Midbrain (tissue), 1 donor: ENCODE measurements at places on chromosomes 12 and 14.

- no peak for DNase-seq
Observed at GRCh38 chr12:29543036-29543435, 45.5 kb upstream of the OVCH1 start.

DNA sequence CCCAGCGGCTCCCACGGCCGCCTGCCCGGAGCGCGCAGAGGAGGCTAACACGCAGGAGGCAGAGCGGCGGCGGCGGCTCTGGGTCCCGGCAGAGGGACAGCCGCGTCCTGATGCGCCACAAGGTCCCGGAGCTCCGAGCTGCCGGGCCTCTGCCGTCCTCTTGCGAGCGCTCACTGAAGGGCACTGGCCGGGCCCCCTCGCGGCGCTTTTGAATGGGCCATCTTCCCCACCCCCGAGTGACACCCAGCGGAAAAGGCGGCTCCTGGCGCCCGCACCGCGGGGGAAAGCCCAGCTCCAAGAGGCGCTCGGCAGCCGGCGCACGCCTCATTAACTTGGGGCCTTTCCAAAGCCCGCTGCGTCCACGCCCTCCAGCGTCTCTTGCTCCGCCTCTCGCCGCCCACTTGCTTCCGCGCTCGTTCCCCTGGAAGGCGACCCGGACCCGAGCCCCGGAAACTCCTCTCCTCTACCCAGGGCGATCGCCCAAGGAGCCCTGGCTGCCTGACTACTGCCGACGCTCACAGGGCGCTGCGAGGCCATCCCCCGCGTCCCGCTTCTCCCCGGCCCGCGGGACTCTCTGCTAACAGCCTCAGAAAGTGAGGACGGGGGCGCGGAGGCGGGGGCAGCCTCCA, at the start of gene PHLDA1:
Gene PHLDA1 (minus strand): TSS at position 363 of the 629 bp plus-strand sequence.
- DNase-seq, result peak; percentile 94

- DNase-seq, result no peak
Observed at GRCh38 chr14:96752125-96752524, 45.1 kb upstream of the VRK1 start.

DNA sequence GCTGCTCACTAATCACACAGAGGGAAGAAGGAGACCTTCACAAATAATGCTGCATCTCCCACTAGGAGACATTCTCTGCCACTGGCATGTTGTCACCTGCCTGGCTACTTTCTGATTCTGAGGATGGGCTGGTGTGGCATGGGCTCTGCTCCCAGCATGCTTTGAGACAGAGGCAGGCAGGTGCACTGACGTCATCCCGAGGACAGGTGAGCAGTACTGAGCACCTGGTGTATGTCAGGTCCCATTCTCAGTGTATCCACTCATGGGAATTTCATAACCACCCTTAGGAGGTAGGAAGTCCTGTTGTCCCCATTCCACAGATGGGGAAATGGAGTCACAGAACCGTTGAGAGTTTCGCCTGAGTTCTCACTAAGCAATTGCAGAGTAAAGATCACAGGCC, 597.9 kb downstream of the VRK1 start:
- no peak for DNase-seq

- no peak for DNase-seq
Observed at GRCh38 chr12:26496170-26496569, 300.8 kb downstream of the SSPN start.

- DNase-seq, result no peak
Observed at GRCh38 chr12:1797011-1797901, 23.1 kb upstream of the LRTM2 start.

GRCh38 chr14:61326146-61326545, 4.8 kb downstream of the PRKCH start:
- no peak for DNase-seq

GRCh38 chr14:79724934-79725717, 486.2 kb downstream of the DIO2 start:
- DNase-seq, result no peak

- DNase-seq, result no peak
Observed at GRCh38 chr14:96827290-96827689, 30.1 kb downstream of the VRK1 start.

DNA sequence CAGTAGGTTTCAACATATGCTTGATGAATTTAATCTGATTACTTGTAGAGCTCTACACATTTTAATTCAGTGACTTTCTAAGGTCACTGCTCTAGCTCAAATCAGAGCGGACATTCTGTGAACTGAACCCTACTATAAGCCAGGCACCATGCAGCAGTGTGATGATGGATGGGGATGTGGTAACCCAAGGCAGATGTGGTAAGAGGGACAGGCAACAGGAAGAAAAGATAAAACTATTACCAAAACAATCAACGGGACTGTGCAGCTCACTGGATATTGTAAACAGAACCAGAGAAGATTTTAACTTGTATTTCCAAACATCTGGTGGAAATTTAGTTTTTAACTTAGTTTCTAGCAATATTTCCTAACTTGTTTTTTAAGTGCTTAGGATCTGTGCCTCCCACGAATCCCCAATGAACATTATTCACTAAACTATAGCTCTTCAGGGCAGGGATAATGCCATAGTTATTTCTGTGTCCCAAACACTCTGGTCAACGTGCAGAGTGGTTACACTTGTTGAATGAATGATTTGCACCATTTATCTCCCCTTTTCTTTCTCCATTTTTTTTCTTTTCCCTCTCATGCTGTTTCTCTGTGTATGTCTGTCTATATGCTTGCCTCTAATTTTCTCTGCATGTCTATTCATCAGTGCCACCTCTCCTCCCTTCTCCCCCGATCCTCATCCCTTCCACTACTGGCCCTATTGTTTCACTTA, 3.0 kb downstream of the ERO1A start:
- DNase-seq, result no peak

- DNase-seq, result no peak
Observed at GRCh38 chr14:50523271-50524041, 8.9 kb downstream of the MAP4K5 start.

DNA sequence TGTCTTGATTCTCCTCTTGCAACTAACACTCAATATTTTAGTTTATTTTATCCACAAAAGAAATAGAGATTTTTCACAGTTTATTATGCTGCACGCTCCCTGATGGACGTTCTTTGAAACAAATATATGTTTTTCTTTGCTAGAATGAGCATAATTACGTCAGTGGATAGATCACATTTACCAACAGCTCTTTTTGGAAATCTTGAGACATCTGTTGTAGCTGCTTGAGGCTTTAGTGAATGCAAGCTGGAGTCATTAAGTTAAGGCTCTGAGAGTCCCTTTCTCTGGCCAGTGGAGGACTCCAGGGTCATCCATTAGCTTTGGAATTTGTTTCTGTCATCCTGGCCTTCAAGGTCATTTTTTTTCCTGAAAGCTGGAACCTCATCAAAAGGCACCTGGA, 405.6 kb upstream of the TMEM132C start:
- DNase-seq, result no peak

DNA sequence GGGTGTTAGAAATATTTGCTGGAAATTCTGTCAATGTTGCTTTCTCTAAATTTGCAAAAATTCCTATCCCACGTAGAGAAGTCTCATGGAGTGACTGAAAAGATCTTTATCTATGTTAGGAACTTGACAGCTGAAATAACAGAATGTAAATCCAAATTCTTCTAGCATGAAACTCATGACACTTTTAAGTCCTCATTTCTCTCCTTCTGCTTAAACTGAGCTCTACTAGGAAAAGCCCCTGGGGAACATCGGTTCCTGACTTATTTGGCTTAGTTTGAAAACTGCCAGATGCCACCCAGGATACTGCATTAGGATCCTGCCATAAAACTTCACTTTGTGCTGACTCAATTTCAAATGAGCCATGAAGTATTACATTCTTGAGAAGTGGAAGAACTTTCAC, 426.0 kb downstream of the GALC start:
- no peak for DNase-seq

DNA sequence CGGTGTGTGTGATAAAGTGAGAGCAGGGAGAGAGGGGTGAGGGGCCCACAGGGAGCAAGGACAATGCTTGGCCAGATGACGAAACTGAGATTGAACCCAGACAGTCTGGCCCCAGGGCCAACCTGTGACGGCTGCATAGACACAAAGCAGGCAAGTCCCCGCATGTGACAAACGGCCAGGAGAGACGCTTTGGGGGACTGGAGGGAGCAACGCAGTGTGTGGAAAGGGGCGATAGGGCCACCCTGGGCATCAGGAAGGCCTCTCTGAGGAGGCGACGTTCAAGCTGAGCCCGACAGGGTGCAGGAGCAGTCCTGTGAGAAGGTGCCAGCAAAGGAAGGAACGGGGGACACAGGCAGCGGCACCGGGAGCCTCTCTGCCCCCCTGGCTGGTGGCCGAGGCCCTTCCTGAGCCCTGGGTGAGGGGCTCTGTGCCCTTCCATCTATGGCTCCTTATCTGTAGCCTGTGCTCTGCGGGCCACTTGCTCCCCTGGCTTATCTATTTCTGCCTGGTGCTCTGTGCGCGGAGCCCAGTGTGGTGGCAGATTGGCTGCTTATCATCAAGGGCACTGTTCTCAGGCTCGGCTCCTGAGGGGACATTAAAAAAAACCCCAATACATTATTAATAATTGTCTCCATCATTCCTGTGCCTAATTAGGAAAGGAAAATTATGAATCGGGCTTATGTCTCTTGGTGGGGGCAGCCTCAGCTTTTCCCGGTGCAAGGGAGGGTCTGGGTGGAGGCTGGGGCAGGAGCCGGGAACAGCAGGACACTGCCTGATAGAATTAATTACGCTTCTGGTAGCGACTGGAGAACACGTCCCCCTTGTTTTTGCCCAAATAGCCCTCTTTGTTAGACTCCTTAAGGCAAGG, 39.8 kb downstream of the PRIMA1 start:
- DNase-seq, result no peak

DNA sequence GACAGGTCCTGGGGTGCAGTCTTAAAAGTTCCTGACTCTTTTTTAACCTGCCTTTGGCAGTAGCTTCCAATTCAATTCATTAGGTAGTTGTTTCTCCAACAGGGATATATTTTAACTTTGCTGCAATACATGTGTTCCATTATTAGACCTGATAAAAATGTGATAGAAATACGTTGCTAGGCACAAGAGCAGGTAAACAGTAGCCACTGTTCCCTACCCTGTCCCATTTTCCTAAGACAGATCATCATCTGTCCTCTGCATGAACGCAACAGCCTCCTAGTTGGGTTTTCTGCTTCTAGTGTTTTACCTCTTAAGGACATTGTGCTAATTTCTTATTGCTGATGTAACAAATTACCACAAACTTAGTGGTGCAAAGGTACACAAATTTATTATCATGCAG, 156.8 kb downstream of the SNAPC1 start:
- DNase-seq, result no peak

DNA sequence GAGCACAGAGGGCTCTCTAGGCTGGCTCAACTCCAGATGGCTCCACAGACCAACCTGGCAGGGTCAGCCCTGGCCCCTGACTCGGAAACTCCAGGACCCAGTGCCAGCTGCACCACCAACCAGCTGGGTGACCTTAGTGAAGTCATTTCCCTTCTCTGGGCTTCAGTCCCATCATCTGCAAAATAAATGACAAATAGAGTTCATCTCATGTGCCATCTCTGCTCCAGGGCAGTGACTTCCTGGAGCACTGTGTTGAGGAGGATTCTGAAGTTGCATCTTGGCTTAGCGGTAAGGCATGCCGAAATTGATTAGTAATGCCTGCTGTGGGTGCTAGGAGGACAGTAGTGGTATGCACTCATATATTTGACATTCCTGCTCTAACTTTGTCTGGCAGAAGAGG, 31.5 kb downstream of the DTX1 start:
- DNase-seq, result no peak

DNA sequence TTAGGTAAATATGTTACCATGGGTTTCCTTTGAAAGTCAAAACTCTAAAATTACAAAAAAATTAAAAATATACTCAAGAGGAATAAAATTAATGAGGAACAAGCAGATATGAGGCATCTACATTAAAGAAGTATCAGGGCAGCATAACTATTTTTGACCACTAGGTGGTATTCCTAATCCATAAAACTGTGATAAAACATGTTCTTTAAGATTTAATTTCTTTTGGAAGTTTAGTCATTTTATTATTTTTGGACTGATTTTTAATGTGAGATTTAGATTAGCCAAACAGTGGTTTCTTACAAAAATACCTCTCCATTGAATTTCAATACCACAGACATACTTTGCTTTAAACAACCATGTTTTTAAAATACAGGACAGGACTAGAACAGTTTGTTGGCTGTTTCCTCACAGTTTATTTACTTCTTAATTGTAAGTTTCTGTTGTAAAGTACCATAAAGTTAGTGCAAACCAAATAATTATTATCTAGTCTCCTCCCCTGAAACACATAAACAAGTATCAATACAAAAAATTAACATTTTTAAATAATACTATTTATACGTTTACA, 49.8 kb downstream of the NTS start:
- peak; percentile 2 for DNase-seq

DNA sequence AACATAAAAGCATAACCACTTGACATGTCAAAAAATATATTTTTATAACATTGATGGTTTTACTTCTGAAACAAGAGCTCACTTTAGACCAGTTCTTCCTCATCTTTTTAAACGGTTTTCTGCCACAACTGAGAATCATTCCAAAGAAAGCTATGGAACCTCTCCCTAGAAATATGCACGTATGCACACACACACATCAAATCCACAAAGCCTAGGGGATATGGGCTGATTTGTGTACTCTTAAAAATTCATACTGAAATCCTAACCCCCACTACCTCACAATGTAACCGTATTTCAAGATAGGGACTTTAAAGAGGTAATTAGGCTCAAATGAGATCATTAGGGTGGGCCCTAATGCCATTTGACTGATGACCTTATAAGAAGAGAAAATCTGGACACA, 19.3 kb downstream of the TMCC3 start:
- no peak for DNase-seq

DNA sequence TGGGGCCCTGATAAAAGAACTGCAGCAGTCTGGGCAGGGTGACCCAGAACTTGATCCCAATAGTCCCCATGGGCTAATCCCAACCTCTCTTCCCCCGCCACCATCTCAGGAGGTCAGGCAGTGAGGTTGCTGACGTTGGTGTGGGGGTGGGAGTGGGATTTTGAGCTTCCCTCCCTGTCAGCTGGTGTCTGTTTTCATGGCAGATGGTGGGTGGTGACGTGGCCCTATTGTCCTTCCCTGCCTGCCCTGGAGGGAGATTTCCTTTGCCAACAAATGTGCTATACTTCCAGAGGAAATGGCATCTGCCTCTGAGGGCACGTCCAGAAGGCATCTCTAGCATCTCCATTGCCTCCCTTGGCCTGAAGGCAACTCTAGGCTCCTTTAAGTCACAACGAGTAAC, 37.7 kb downstream of the NEUROD4 start:
- DNase-seq, result no peak

DNA sequence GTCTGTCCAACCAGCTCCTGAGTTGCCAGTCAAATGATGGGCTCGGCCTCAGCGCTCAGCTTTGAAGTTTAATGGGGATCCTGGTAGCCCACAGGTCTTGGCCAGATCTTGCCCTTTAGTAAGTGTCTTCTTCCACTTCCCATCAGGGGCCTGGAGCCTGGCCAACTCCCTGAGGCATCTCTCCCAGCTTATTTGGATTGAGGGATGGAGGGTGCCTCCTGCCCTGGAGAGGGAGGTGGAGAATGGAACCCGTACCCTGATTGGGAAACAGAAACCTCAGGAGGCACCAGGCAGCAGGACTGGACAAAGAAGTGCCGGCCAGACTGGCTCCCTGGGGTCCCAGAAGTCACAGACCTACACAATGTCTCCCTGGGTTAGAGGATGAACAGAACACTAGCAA, 40.5 kb upstream of the LTBP2 start:
- DNase-seq, result no peak

- DNase-seq, result no peak
Observed at GRCh38 chr14:76121089-76121748, 30.5 kb upstream of the GPATCH2L start.

- no peak for DNase-seq
Observed at GRCh38 chr12:32921397-32921796, 24.8 kb upstream of the PKP2 start.

GRCh38 chr14:76118594-76118993, 33.1 kb upstream of the GPATCH2L start:
- DNase-seq, result no peak

- peak; percentile 11 for DNase-seq
Observed at GRCh38 chr14:90455100-90455571, 58.3 kb downstream of the CALM1 start.
